ENCODE measurements at places on chromosomes 1 and 21.
A peak's percentile ranks its signal among the peaks of the same experiment; 100 is the strongest.

GRCh38 chr1:219322766-219323165 is 149.1 kb downstream of the LYPLAL1 start:
- DNase-seq: no peak

GRCh38 chr21:25953659-25954058 is 216.9 kb downstream of the APP start:
- no peak for DNase-seq

GRCh38 chr1:11054666-11055065 is 5.2 kb downstream of the SRM start:
- DNase-seq: no peak

DNA sequence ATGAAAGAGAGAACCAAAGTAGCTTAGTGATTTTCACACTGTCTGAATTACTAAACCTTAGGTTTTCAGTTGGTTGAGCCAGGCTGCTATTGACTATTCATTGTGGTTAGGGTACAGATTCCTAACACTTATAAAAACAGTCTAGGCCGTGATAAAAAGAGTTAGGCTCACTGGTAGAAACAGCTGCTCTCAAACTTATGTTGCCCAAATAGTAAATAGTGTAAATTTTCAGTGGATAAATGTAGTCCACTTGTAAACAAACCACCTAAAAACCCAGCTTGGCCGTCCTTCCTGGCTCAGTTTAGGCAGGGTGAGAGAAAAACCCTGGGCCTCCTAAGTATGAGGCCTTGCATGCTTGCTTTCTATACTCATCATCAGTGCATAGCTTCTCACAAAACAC is 34.9 kb downstream of the ARID1A start:
- DNase-seq: no peak

DNA sequence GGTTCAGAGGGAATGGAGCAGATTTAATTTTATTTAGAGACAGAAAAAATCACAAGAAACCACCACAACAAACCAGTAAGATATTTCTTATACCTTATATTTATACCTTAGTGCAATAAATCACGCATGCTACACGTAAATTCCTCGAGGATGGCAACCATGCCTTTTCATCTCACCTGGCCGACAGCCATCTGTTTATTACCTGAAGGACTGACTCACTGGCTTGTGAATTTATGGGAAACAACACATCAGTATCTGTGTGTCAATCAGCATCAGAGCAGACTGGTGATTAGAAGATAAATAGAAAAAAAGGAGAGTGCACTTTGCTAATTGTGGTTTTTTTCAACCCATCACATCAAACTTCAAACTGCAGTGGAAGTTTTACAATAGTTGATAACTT is 58.4 kb downstream of the S1PR1 start:
- no peak for DNase-seq

- DNase-seq: peak; percentile 29
Measured at GRCh38 chr1:25971066-25971810, 26.6 kb downstream of the PAFAH2 start.

DNA sequence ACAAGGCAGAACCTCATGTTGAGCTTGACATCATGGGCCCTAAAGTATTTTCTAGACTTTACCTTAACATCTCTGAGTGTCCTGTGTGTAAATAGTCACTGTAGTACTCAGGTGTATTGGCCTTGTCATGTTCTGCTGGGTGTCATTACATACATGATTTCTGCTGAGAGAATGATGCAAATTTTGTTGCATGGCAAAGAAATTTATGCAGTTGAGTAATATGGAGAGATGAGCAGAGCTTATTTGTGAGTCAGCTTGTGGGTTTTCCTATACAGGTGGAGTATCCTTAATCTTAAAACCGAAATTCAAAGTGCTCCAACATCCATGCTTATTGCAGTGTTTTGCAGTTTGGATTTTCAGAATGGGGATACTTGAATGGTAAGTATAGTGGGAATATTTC is 36.6 kb downstream of the RGL1 start:
- no peak for DNase-seq

DNA sequence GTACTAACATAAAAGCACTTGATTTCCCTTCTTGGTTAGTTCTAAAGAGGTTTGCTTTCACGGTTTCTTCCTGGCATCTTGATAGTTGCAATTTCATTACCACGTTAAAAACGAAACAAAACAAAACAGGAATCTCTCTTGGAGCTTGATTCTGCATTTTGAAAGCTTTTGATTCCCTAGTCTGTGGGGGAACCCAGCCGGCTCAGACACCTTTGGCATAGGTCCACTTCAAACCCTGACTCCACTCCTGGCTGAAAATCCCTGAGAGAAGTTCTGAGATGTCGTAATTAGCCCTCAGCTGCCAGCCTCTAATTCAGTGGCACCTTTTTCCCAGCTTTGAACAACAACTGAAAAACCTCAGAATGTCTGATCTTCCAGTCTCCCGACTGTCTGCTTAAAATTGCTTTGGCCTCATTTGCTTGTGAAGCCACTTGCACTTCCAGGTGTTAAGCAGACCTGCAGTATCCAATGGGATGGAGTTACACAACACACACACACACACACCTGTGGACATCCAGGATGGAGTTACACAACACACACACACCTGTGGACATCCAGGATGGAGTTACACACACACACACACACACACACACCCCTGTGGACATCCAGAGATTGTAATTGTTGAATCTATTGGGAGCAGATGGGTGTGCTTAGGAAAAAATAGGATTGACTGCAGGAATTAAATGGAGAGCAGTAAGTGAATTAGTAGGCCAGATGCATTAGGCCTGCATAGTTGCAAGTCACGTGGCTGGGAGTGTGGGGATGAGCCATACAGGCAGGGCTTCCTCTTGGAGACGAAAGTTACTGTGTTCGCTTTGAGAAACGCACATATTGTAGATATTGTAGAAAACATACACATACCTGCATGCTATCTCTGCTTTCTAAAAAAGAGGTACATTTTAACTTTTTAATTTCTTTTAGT is 285.6 kb upstream of the FMN2 start:
- no peak for DNase-seq

- no peak for DNase-seq
Measured at GRCh38 chr1:160413716-160414115, 13.4 kb downstream of the VANGL2 start.

DNA sequence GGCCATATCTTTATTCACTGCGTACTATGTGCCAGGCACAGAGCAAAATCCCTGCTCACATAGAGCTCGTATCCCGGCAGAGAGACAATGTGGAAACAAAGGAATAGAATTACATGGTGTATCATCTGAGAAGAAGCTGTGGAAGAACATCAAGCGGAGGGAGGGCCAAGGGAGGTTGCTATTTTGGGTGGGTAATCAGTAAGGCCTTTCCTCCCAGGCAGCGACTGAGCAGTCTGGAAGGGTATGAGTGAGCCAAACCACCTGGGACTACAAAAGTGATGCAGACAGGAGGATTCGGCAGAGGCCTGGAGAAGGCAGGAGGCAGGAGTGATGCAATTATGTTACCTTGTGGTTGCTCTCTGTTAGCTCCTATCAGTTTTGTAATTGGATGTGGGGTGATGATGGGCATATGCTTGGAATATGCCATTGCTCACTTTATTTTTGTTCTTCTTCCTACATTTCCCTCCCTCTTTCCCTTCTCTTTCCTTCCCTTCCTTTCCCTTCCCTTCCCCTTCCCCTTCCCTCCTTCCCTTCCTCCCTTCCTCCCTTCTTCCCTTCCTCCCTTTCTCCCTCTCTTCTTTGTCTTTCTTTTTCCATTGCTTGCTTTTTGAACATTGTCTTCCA is 172.9 kb downstream of the DISC1 start:
- no peak for DNase-seq

- no peak for DNase-seq
Measured at GRCh38 chr21:46443910-46444309, 14.8 kb upstream of the DIP2A start.

DNA sequence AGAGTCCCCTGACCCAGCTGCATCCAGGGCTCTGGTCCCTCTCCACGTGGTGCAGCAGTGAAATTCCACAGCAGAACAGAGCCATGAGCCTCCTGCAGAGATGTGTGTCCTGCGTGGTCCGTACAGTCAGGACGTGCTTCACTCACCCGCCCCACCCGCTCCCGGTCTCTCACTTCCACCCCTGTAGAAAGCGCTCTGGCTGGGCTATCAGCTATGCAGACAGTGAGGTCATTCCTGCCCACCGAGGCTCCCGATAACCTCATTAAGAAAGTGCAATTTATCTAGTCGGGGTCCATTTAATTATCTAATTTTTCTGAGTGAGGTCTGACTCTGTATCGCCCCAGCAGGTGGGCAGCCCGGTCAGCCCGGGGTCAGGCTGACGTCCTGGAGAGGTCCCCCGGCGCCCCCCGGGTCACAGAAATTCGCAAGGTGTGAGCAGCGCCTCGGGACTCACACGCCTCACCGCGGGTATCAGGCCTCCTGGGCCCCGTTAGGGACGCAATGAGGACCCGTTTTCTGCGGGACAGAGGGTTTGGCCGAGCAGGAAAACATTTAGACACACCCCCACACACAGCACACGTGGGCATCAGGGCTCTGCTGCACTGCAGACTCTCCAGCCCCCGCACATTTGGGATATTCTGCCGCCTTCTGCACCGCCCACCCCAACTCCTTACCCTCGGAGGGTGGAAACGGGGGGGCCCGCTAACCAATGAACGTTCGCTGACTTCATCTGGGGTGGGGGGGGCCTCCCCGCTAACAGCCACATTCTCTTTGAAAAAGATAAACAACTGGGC is 76.7 kb downstream of the PRDM16 start:
- no peak for DNase-seq

GRCh38 chr21:43341378-43342161 is 85.4 kb downstream of the SIK1 start:
- DNase-seq: no peak

- no peak for DNase-seq
Measured at GRCh38 chr1:22806584-22806983, 95.9 kb downstream of the EPHB2 start.

- no peak for DNase-seq
Measured at GRCh38 chr1:78237364-78237916, 191.7 kb downstream of the GIPC2 start.

GRCh38 chr1:155192346-155193274 is 15.1 kb downstream of the THBS3 start:
- peak; percentile 74 for DNase-seq

- DNase-seq: no peak
Measured at GRCh38 chr21:14942801-14943490, 121.9 kb downstream of the NRIP1 start.

DNA sequence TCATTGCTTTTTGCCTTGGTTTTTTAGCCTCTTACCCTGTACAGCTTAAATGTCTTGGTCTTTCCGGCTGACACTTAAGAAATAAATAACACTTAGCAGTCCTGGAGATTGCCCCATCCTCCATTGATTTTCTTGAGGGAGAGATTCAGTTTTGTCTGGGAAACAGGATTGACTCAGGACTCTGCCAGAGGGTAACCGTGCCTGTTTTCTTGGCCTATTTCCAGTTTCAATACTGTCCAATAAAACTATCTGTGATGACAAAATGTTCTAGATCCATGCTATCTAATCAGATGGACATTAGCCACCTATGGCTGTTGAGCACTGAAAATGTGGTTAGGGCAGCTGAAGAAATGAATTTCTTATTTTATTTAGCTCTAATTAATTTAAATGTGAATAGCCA is 216.1 kb downstream of the DUSP10 start:
- DNase-seq: no peak
